ENCODE measurements at places on chromosomes 7 and 10.

GRCh38 chr7:7208520-7208919 lies 26.2 kb downstream of the C1GALT1 start:
- no peak for DNase-seq

DNA sequence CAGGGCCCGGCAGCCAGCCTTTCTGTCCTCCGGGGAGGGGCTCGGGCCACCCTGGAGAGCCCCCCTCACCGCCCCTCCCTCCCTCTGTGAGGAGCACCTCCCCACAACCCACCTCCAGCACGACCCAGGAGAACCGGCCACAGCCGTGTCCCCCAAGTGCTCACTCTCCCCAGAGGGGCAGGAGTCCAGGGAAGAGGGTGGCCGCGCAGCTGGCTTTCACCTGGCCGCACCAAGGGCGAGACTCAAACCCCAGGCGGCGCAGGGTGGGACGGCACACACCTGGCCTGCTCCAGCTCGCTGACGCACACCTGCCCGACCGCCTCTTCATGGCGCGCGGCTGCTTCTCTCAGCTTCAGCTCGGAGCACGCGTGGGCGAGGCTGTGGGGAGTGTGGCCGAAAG lies 73.4 kb downstream of the CFAP46 start:
- no peak for DNase-seq

DNA sequence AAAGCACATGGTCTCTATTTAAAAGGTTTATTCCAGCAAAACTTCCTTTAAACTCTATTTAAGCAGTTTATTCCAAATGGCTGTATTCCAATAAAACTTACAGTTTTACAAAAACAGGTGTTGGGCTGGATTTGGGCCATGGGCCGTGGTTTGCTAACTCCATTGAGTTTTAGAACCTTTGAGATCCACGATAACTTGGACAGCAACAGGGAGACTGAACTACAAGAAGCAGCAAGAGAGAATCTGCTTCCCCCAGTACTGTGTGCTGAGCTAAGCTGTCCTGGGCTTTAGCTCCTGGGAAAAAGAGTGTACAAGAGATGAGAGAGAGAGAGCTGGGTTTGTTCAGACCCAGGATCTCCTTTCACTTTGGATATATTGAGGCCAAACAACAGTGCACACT lies 204.0 kb upstream of the CELF2 start:
- no peak for DNase-seq

DNA sequence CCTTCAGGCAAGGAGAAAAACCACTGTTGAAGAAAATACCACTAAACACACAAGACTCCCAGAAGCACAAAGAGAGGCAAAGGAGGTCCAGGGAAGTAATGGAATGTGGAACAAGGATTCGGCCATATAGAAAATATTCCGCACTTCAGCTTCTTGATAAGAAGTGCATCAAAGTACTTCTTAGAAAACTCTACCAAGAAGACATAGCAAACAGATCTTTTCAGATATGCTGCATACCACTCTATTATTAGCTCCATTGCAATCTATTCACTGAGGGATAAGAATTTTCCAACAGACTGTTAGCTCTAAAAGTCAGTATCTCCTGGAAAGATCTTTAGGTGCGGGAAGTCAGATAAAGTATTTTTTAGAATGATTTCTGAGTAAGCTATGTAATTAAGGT lies 231.8 kb downstream of the WDR11 start:
- DNase-seq: no peak

GRCh38 chr7:53191836-53192443 lies 156.5 kb downstream of the POM121L12 start:
- DNase-seq: no peak
